Daoy (cell line): ENCODE measurements at places on chromosomes 16 and 17. TPM values are rescaled to one million over a fixed set of nuclear protein-coding genes. Genes with fewer than 3 reads are reported as not detected.
A peak's percentile ranks its signal among the peaks of the same experiment; 100 is the strongest.

DNA sequence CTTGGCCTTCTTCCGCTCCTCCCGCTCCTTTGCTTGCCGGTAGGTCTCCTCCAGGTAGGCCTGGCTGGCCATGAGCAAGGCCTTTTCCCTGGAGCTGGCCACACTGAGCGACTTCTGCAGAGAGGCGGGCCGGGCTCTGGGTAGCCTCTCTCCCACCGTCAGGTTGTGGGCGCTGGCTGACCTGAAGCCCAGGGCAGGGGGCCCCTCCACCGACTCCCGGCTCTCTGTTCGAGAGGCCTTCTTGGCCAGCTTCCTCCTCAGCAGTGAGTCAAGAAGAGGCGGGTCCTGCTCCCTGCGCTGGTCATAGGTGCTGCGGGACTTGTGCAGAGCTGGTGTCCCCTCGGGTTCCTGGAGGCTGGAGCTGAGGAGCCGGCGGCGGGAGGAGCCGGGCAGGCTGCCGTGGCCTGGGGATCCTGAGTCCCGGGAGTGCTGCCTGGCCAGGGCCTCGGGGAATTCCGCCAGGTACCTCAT is 12.8 kb downstream of the GPR179 start:
- no peak for DNase-seq

- DNase-seq = no peak
Observed at GRCh38 chr17:46785696-46786095, 32.8 kb downstream of the WNT3 start.

MEIOC gene
- 0.27 and 0.34 TPM in 2 replicates for total RNA-seq

CTCF gene
- total RNA-seq = 25.9 and 30.8 TPM in 2 replicates

- DNase-seq = no peak
Observed at GRCh38 chr16:7482032-7482431, 149.4 kb downstream of the RBFOX1 start.

- no peak for DNase-seq
Observed at GRCh38 chr16:27994686-27995085, 68.8 kb downstream of the GSG1L start.

GRCh38 chr16:10756574-10756973 is 12.9 kb downstream of the NUBP1 start:
- no peak for DNase-seq

ZDHHC1 gene
- total RNA-seq = 1.9 and 3.0 TPM in 2 replicates

GRCh38 chr17:1126250-1126797 is 53.5 kb downstream of the ABR start:
- no peak for DNase-seq

DNA sequence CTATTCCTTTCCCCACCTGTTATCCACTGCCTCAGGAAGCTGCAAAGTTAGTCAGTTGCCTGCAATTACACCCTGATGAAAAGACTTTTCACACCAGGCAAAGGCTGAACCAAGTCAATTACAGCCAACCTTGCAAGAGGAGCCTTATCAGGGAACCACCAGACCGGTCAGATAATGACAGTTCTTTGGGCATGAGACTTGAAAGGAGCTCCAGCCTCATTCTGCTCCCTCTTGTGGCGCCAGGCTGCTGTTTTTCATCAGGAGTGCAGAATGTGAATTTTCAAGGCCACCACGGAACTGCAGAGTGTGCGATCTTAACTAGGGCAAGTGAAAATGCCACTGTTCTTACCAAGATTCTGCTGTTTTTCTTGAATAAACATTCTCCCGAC is 22.5 kb downstream of the DNAI2 start:
- DNase-seq = peak; percentile 82
